ENCODE measurements at places on chromosomes 7 and 10.

GRCh38 chr7:147593271-147594057 lies 997.1 kb upstream of the C7orf33 start:
- DNase-seq: no peak

DNA sequence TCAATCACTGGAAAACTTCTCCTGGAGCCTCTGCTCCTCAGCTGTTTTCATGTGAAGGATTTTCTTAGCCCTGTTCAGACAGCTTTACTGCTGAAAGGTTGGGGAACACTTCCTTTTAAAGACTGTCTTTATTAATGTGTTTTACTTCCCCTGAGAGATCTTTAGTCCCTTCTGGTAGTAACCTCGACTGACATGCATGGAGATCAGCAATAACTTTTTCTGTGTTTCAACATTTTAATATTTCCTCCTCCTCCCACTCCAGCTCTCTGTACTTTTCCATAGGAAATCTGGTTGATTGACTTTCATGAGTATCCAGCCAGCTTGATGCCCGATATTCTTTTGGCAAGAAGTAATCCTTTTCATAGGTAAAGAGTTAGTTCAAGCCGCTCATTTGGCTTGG lies 62.7 kb upstream of the STRIP2 start:
- no peak for DNase-seq

DNA sequence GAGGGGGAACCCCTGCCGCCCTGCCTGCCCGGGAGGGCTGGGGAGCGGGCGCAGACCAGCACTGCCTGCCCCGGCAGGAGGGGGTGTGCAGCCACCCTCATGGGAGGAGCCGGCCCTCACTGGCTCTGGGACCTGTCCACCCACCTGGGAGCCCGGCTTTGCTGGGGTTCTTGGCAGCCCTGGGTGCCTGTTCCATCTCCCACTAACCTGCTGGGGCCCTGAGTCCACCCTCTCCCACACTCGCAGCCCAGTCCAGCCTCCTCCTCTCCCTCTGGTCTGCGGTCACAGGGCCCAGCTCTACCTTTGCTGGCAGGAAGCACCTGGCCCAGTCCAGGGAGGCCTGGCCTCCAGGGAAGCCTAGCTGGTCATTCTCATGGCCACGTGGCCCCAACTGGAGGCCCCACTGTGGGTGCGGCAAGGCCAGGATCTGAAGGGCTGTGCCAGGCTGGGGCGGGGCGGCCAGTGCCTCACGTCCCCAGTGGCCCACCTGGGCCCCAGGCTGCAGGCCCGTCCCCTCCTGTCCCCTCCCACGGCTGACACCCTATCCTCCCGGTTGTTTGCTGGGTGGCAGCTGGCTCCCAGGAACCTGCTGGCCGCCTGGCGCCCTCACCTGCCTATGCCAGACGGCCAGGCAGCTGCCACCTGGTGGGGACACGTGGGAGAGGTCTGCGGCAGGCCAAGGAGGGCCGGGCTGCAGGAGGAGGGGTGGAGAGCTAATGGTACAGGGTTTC lies at the start of gene TMEM184A:
Gene TMEM184A, minus strand, starts transcription at position 393 of the 731 bp plus-strand sequence. CDS start 721 bp downstream, outside the sequence.
- DNase-seq: no peak

- no peak for DNase-seq
Observed at GRCh38 chr7:76333511-76334101, 25.2 kb downstream of the YWHAG start.

DNA sequence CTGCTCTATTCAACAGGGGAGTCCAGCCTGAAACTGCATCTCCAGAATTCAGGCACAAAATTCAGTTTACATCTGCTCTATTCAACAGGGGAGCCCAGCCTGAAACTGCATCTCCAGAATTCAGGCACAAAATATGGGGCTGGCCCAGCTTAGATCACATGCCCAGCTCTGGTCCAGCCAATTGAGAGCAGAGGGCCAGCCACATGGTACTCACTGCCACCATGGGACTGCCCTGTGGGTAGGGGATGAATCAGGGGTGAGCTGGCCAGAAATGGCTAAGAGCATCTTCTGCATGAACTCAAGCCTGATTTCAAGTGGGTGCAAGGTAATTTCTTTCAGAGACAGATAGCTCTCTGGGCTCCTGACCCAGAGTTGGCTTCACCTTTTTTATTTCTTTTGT lies 156.6 kb upstream of the LYZL2 start:
- no peak for DNase-seq

DNA sequence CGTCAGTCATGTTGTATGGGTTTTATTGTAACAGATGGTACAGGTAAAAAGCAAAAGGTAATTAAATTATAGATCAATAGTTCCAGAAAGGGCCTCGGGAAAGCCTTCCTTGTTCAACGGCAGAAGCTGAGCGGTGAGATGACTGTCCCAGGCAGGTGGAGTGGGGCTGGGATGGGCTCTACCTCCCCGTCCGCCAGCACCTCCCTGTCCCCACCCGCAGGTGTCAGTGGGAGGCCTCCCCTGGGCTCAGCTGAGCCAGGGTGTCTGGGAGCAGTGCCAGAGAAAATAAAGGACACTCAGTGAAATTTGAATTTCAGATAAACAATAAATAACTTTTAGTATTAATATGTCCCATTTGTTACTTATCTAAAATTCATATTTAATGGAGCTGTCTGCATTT lies 58.9 kb downstream of the CLRN3 start:
- DNase-seq: no peak

DNA sequence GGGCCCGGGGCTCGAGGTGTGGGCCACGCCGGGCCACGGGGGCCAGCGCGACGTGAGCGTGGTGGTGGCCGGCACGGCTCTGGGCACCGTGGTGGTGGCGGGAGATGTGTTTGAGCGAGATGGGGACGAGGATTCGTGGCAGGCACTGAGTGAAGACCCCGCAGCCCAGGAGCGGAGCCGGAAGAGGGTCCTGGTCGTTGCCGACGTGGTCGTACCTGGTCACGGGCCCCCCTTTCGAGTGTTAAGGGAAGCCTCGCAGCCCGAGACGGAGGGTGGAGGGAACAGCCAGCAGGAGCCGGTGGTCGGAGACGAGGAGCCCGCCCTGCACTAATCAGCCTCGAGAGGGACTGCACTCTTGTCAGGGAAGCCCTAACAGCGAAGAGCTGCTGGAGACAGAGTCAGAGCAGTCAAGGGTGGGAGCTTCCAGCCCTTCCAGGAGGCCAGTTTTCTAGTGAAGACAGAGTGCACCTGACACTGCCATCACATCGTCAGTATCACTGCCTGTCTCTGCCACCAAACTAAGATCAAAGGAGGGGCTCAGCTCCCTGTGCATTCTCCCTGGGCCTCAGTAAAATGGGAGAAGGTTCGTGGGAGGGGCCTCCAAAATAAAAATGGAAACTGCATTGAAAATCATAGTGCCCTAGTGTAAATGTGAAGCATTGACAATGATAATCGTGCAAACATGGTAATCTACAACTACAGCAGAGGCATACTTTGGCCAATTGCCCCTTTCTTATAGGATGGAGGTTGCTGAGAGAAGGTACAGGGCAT lies 1.3 kb downstream of the MBLAC1 start:
- DNase-seq: no peak

GRCh38 chr7:73839743-73840714 lies 2.3 kb downstream of the METTL27 start:
- no peak for DNase-seq

DNA sequence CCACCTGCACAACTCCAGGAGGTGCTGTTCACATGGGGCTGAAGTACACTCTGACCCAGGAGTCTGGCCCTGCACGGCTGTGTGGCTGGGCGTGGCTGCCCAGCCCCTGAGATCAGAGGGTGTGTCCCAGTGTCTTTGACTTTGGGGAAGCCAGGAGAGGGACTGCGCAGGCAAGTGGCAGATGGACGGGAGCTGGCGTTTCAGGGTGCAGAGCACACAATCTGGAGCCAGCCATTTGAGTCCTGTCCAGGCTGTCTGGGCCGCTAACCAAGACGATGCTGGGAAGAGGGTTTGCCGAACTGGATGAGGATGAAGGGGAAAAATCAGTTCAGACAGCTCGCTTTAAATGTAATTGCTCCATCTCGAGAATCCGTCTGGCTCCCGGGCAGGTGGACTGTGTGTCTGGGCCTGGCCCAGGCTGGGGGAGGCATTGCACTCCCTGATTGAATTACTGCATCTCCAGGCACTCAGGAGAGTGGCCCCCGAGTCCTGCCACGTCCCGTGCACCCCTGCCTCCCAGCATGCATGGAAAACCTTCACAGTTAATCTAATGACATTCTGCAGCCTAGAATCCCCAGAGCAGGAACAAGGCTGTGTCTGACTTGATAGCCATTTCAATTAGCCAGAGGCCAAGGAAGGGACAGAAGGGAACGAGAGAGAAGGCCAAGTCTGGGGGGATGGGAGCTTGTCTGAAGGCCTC lies 120.8 kb upstream of the NANOS1 start:
- DNase-seq: no peak

DNA sequence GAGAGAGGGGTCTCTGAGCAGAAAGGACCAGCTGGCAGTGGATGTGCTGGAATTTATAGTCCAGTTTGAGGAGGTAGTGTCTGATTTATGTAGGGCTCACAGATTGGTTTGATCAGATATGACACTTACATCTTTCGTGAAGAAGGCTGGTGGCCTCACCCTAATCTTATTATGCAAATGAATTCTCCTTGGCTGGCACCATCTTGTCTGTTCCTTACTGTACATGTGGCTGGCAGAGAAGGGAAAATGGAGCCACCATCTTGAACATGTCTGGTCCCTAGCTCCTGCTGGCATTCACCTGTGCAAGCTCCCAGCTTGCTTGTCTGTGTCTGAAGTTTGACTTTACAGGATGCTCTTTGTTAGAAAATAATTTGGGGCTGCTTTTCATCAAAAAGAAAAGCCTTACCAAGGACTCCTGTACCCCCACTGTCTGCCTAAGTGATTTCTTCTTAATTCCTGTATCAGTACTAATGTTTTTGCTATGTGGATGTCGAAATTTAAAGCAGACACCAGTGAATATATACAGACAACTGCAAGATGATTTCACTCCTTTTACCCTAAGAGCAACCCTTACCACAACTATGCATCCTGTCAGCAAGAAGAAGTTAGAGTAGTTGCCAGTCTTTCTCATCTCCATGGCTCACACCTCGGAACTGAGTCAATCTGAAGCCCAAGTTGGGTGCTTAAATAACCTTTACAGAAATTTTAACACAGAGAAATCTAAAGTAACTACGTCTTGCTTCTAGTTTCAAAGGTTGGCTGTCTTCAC lies 322.0 kb upstream of the SEMA3D start:
- no peak for DNase-seq

DNA sequence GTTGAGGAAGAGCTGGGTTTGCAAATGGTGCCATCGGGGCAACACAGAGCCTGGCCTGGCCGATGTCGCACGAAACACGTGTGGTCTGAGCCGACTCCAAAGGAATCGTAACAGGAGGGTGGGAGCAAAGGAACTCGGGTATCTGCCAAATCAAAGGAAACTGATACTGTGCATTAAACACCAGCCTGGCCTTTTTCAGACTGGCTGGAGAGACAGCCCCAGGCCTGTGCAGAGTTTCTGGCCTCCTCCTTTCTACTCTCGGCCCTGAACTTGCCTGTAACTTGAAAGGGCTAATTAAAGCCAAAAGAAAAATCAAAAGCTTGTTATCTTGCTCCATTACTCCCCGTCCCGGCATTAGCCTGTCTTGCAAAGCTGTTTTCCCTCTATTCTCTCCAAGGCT lies 71.4 kb downstream of the PLXNA4 start:
- DNase-seq: no peak

GRCh38 chr10:21169271-21169670 lies 272.2 kb upstream of the NEBL start:
- DNase-seq: no peak

GRCh38 chr10:70456164-70456563 lies 14.7 kb upstream of the NODAL start:
- DNase-seq: no peak

DNA sequence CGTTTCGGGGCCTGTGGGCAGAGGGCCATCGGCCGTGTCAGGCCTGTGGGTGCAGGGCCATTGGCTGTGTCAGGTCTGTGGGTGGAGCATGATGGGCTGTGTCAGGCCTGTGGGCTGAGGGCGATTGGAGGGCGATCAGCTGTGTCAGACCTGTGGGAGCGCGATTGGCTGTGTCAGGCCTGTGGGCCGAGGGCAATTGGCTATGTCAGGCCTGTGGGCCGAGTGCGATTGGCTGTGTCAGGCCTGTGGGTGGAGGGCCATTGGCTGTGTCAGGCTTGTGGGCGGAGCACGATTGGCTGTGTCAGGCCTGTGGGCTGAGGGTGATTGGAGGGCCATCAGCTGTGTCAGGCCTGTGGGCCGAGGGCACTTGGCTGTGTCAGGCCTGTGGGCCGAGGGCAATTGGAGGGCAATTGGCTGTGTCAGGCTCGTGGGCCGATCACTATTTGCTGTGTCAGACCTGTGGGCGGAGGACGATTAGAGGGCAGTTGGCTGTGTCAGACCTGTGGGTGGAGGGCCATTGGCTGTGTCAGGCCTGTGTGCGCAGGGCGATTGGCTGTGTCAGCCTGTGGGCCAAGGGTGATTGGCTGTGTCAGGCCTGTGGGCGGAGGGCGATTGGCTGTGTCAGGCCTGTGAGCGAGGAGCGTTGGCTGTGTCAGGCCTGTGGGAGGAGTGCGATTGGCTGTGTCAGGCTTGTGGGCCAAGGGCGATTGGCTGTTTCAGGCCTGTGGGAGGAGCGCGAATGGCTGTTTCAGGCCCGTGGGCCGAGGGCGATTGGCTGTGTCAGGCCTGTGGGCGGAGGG lies 54.1 kb downstream of the DYNC2I1 start:
- no peak for DNase-seq

GRCh38 chr7:153084278-153084677 lies 324.7 kb downstream of the ACTR3B start:
- DNase-seq: no peak

- no peak for DNase-seq
Observed at GRCh38 chr10:113762083-113762482, 10.6 kb downstream of the PLEKHS1 start.

- no peak for DNase-seq
Observed at GRCh38 chr10:77807706-77808105, 118.8 kb downstream of the DLG5 start.

GRCh38 chr10:21318540-21319167 lies 206.8 kb downstream of the SKIDA1 start:
- DNase-seq: no peak

- DNase-seq: no peak
Observed at GRCh38 chr7:40866601-40867000, 731.8 kb downstream of the SUGCT start.

DNA sequence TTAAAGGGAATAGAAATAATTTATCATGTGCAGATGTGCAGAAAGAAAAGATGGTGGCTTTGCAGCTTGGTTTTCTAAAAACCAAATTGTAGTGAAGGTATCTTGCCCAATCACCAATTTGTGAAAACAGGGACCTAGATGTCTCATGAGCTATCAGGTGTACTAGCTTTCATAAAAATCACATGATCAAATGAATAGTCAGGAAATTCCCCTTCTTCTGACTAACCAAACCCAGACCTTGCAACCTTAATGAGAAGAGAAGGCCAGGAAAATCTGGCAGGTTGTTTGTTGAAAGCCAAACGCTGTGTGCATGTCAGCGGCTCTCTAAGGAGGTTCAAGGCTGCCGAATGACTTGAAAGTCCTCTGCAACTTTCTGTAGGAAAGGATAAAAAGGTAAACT lies 304.4 kb upstream of the NRP1 start:
- DNase-seq: no peak

- DNase-seq: no peak
Observed at GRCh38 chr10:16803464-16803863, 13.8 kb downstream of the RSU1 start.

DNA sequence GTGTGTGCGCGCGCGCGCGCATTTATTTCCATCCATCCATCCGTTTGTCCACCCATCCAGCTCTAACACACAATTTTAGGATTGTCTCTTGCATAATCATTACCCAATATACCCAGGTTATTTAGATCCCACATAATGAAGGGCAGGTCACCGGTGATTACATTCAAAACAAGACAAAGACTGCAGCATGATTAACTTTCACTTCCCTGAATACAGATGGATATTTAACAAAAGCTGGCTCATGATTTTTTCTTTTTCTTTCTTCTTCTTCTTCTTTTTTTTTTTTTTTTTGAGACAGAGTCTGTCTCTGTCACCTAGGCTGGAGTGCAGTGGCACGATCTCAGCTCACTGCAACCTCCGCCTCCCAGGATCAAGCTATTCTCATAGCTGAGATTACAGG lies 86.2 kb downstream of the SH3PXD2A start:
- no peak for DNase-seq
